HuH-7.5 (cell line): ENCODE measurements at places on chromosomes 2 and 18.

DNA sequence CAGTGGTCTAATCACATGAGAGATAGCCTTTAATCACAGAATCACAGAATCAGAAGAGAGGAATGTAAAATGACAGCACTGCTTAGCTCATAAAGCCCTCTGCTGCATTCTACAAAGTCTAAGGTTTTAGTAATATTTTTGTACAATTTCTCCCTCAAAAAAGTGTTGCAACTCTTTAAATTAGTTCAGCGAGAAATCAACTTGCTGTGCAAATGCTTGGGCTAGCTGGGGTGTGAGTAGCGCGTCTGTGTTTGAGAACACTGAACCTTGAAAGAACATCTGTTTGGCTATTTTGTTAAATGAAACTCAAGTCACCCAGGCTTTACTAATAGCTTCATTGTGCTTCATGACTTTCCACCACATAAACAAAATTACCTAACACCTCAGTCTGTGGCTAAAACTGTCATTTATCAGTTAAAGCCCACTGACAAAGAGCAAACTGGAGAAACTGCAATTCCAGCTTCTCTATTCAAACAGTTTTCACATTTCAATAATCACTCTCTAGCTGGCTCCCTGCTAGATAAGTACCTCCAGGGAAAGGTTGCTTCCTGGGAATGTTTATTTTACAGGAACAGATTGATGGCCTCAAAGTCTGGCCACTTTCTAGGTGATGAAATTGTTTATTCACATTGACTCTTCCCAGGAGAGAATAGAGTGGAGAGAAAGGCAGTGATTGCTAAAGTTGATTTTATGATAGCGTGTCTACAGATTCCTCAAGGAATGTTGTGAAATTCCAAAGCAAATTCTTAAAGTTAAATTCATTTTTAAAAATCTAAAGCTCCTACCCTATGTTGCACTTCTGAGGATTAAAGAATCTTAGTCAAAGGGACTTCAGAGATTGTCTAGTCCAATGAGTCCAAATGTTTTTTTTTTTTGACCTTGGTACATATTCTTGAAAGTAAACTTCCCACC is 36.0 kb upstream of the STAT1 start:
- no peak for DNase-seq

DNA sequence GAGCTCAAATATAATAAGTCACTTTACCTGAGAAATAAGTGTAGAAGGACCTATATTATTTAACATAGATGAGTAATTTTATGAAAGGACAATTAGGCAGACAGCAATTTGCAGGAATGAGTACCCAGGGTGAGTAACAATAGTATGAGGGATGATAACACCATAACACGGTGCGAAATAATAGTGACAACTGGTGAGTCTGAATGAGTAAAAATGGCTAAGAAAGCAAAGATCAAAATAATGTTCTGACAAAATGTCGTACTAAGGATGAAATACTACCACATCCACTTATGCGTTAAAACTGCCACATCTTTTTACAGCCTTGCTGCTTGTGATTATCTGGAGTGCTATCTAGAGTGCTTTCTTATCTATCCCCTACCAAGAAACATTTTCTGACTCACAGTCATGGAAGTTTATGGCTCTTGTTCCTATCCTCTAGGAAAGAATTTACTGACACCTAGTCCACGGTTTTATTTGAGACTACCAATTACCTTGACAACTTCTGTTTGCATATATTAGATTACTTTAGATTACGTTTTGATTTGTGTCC is 929.7 kb downstream of the LRP1B start:
- no peak for DNase-seq

GRCh38 chr2:8416001-8416571 is 265.8 kb upstream of the ID2 start:
- no peak for DNase-seq

GRCh38 chr2:43158259-43158880 is 68.0 kb downstream of the ZFP36L2 start:
- no peak for DNase-seq

DNA sequence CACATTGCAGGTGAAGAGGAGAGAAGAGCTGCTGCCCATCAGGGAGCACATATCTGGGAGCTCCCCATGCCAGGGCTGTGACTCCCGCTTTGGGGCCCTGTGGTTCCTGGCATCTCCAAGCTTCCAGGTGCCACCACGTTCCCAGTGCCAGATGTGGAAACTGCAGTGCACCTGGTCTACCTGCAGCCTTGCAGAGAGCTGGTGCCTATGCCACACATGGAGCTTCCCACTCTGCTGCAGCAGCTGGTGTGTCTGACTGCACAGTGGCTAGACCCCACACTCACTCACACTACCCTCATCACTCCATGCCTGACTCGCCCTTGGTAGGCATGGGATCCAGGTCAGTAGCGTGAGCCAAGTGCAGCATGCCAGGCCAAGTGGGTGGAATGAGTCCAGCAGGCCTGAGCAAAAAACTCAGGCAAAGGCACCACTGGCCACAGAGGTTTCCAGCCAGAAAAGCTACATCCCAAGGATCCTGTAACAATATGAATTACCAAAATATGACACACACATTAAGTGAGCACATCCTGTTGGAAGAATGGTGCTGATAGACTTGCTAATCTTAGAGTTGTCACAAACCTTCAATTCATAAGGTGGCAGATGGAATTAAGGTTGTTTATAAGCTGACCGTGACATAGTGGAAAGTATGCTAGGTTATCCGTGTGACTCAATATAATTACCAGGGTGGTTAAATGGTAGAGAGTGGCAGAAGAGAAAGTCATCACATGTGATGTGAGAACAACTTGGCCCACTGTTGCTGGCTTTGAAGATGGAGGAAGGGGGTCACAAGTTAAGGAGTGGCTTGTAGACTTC is 150.9 kb downstream of the EHBP1 start:
- no peak for DNase-seq

GRCh38 chr2:26384183-26384582 is 17.5 kb upstream of the DRC1 start:
- no peak for DNase-seq

- DNase-seq = no peak
Measured at GRCh38 chr2:235954888-235955480, 213.2 kb downstream of the GBX2 start.

- no peak for DNase-seq
Measured at GRCh38 chr2:179764710-179765109, 96.7 kb downstream of the ZNF385B start.

- no peak for DNase-seq
Measured at GRCh38 chr2:175567435-175568061, 386.0 kb upstream of the ATP5MC3 start.

DNA sequence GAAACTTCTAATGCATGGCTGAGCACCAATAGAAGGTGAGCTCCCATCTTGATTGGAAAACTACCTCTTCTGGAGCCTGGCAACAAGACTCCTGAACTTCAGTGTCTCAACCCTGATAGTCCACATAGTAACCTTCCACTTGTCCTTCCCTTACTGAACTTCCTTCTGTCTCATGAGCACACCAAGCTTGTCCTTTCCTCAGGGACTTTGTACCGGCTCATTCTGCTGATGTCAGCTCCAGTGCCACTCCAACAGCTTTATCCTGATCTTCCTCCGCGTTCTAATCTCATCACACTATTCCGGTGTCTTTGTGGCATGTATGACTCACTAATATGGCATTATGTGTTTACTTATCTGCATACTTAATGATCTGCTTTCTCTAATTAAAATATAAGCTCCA is 862.0 kb upstream of the ID2 start:
- no peak for DNase-seq

- DNase-seq = no peak
Measured at GRCh38 chr2:190970160-190970559, 43.8 kb downstream of the STAT1 start.

DNA sequence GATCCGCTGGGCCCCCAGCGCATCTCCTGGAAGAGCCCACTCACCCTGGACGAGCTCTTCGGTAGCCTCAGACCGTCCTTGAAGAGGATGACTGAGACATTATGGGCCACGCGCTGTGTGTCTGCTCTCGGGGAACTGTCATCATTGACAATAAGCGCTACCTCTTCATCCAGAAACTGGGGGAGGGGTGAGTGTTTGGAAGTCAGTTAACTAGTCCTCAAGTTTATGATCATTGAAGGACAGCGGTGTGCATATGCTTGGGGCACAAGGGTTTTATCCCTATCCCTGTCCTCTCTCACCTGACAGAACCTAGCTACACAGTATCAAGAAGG is 586 bp downstream of the STK16 start:
- DNase-seq = no peak

DNA sequence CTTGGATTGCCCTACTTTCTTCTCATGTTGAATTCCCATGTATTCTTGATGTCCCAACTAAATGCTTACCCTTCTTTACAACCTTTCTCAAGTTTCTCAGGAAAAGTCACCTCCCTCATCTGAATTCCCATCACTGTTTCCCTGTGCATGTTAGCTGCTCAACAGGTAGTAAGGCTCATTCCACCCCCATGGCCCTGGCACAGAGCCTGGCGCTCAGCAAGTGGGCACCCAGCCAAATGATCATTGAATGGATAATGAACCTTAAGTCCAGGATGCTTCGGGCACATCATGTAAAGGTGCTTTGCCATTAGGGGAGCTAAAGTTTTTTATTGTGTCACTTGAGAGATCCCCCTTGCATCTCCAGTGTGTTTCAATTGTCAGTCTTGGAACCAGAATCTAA is 124.0 kb downstream of the PKP4 start:
- DNase-seq = no peak

DNA sequence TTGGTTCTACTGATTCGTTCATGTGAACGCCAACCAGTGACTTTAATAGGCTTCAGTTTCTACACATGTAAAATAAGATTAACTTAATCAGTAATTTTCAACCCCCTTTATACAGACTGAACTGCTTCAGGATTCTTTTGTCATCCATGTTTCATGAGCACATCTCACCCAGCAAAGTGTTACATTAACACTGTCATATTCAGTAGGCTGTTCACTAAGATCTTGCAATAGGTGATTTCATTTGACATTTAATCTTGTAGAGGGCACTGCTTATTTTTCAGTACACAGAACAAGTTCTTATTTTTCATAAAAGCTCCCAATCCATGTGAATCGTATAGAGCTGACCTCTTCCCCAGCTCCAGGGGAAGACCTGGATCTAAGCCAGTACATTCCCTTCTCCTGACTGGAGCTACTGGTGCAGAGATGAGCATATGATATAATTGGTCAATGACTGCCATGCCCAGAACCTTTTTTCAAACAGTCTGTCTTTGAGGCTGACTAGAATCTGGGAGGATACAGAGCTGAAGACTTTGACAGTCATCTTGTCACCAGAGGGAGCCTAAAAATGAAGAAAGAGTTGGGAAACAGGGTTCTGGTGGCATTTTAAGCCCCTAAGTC is 72.2 kb upstream of the CHRNA1 start:
- DNase-seq = no peak

DNA sequence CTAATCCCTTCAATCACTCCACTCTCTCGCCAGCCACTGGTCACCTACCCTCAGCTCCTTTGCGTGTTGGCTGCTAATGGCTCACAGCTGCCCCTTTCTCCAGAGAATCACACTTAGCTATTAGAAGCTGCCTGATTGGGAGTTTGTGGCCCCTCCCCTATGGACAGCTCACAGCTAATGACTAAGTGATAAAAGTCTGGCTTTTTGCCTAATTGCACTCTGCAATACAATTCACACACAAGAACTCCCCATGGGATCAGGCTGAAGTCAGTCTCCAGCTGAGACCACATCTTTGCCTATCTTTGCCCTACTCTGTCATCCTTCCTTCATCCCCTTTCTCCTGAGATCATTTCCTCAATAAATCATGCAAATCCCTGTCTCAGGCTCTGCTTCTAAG is 701.9 kb upstream of the RAB6C start:
- no peak for DNase-seq

DNA sequence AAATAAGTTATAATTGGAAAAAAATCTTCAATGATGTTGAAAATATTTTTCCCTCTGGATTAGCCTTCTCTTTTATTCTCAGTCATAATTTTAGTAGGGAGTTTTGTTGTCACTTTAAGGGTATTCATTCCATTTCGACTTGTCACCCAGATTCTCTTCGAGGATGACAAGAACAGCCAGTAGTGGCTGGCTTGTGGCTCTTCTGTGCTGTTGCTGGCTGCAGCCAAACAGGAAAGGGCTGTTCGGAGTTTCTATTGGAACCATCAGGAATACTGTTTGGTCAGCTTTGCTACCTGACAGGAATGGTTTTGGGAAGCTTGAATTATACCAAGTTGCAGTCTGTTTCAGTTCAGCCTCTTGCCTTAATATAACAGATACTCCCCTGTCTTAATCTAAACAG is 41.6 kb downstream of the MGAT5 start:
- DNase-seq = no peak

DNA sequence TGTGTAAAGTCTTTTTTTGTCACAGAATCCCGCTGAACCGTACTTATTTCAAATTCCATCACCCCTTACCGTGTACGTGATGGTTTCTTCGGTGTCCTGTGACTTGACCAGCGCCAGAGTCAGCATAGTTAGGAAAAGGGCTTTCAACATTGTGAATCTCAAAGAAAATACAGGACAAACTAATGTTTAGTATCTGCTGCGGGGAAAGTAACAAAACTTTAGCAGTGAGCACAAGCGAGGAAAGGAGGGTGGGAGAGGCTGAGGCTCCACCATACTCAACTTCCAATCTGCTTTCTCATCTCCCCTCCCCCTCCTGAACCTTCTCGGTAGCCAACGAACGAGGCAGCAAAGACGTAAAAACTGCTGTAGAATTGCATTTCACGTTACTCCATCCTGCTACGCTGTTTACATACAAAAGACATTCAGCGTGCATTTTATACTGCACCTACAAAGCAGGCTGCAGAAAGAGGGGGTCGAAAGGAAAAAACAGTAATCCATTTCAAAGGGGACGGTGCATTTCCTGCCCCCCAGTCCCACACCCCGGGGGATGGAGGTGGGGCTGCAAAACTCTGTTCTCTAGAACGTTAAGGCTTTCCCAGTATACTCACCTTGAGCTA is 1.2 kb downstream of the EFEMP1 start:
- DNase-seq = no peak

GRCh38 chr2:172969166-172969565 is 106.5 kb upstream of the MAP3K20 start:
- no peak for DNase-seq

DNA sequence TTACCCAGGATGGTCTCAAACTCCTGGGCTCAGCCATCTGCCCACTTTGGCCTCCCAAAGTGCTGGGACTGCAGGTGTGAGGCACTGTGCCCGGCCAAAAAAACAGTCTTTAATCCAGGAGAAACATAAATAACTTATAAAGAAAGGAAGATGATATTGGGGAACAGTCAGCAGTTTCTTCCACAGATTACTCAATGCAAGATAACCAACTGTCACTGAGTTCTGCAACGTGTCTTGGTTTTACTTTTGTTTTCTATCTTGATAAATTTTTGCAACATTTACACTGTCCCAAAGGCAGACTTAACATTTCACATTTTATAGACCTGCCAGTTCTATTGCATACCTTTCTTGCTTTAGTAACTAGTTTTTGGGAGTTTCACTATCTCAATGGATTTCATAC is 71.1 kb downstream of the ANKRD44 start:
- no peak for DNase-seq

DNA sequence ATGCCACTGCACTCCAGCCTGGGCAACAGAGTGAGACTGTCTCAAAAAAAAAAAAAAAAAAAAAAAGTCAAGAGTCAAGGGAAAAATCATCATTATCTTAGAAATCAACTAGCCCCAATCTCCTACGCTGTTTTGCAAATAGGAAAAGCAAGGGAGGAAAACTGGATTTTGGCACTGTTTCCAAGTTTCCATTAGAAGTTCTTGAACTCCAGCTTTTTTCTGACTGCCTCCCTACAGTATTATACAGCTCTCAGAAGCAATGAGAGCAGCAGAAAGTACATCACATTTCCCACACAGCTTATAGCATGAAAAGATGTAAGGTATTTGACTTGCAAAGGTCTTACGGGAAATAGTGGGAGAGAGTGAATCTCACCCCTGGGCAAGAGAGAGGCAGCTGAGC is 127.8 kb downstream of the OSR1 start:
- DNase-seq = no peak

GRCh38 chr2:190859347-190860297 is 21.0 kb upstream of the GLS start:
- no peak for DNase-seq
